Cortex of kidney (tissue), 1 donor: ENCODE measurements at places on chromosomes 6 and 20.

DNA sequence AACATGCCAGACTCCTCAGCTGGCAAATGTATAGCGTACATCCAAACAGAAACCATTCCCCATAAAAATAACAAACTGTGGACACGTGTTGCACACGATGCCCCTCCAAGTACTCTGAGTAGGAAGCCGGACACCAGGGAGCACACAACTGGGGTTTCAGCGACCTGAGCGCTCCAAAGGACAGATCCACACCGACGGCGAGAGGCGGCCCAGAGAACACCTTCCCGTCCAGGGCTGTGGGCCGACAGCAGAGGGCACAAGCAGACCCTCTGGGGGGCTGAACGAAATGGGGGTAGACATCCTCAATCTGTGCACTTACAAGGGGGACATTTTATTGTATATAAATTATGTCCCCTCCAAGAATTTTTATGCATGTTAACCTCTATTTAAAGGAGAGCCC is 24.7 kb downstream of the TAF4 start:
- no peak for DNase-seq

GRCh38 chr6:11535801-11536230 is 1.7 kb upstream of the TMEM170B start:
- no peak for DNase-seq

DNA sequence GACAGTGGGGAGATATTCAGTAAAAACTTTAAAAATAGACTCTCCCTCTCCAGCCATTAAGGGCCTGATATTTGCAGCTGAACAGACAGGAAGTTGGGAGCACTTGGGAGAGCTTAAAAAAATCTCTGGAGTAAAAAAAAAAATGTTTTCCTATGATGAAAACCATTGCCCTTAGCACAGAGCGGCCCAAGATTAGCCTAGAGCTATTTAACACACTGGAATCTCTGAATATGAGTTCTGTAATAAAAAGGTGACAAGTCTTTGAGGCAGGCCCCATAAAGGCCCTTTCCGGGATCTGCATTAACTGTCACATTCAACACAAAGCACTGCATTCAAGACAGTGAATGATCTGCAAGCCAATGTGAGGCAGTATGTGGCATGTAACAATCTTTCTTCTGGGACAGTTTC is 393.7 kb downstream of the ZFAND3 start:
- DNase-seq, result no peak

DNA sequence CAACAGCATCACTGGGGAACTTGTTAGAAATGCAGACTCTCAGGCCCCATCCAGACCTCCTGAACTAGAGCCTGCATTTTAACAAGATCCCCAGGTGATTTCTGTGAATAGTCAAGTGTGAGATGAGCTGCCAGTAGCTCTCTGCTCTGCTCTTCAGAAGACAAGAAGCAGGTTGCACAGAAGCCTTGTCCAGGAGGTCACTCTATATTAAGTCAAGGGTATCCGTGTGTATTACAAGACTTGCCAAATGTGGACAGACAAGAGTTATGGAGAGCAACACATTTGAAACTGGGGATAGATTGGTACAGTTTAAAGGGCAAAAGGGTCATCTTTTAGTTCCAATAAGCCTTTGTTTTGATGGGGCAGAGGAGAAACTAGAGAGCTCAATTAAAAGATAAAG is 23.2 kb upstream of the RIN2 start:
- DNase-seq, result no peak

DNA sequence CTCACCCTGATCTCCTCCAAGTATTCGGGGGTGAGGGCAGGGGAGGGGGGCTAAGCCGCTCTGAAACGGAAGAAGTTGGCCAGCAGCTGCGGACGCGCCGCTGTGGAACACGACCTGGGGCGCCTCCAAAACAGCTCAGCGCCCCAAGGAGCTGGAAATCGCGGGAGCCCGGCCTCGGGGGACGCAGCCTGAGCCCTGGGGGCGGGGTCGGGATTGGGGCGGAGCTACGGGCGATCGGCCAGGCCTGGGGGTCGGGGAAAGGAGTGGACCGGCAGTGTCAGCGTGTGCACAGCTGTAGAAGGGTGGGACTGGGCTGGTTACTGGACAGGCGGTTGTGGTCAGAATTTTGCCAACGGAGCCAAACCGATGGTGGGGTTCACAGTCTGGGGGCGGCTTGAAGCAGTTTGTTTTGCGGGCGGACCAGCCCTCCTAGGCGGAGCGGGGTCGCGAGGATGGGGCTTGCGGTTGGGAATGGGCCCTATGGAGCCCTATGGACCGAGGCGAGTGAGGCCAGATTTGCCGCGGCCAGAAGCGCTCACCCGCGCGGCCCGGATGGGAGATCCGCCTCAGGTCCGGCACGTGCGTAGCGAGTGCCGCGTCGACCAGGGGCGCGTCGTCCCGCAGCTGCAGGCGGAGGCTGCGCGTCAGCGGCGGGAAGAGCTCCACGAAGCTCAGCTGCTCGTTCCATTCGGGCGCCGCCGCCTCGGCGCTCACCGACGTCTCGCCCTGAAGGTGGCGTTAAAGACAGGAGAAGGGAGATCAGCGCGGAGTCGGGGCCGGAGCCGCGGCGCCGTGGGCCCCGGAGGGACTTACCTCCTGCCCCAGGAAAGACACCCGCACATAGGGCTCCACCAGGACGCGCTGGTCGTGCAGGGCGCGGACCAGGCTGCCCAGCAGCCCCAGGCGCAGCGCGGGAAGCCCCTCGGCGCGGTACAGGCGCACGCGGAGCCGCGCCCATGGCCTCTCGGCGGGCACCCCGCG is 14.3 kb upstream of the SPAG4 start:
- no peak for DNase-seq
